Activated T-helper 1 cell treated with Interleukin-2 at 50 U/mL for 16 hours (primary cell): ENCODE measurements at places on chromosomes 5 and 9.

DNA sequence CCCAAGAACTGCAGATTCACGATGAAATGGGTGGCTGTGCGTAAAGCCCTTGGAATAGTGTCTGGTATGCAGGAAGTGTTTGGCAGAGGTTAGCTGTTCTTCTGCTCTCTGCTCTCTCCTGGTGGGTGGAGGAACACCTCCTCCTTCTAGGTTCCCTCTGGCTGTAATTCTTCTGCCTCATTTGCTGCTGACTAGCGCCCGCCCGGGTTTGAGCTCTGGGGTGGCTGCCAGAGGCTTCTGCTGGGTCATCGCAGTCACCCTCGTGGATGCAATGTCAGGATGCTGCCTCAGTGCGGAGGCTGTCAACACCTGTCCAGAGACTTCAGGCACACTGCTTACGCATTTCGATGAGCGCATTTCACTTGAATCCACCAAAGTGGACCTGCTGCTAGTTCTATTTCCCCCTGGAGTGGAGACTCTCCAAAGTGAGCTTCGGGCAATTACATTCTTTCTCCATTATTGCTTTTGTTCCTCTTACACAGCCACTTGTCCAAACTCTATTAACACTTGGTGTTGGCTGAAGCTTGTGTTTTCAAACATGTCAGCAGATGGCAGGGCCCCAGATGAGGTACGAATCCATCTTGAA lies 11.7 kb downstream of the DOCK2 start:
- DNase-seq: no peak

DNA sequence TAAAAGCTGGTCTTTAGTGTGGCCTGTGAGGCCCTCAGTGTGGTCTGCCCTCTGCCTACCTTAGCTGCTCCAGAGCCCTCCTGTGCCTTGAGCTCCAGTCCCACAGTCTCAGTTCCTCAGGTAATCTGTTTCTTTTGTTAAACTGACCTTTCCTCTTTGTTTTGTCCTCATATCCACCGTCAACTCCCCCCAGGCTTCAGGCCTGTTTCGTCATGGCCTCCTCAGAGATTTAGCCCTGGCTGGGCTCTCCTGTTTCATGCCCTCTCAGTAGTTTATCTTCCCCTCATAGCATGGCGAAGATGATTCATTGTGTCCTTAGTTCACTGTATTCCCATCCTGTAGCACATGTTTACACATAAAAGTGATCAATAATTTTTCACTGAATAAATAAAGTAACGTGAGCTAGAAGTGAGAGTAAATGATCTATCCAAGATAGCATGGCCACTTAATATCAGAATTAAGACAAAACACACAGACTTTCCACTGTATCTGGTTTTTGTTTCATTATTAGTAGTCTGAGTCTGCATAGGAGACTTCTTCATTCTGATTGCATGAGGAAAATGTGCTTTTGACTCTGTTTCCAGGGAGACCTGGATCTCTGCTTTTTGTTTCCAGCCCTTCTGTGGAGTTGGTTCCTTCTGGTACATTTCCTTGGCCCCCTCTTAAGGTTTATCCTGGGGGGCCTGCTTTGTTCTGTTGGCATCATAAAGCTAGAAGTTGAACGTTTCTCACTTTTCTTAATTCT lies 70.5 kb downstream of the SNX24 start:
- DNase-seq: no peak

DNA sequence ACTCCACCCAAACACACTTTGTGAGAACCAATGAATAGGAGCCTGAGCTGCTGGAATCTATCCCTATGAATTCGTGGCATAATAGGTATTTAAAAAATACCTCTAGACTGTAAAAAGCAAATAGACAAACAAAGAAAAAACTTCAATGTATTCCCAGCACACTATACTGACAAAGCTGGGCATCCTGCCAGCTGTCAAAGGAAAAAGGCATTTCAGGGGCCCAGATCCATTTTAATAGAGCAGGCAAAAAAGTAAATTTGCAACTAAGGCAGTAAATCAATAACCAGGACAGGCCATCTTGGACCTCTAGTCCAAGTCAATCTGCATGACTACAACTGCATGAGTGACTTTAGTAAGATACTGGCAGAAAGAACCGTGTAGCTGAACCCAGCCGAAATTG lies 25.6 kb upstream of the LARP1 start:
- no peak for DNase-seq

DNA sequence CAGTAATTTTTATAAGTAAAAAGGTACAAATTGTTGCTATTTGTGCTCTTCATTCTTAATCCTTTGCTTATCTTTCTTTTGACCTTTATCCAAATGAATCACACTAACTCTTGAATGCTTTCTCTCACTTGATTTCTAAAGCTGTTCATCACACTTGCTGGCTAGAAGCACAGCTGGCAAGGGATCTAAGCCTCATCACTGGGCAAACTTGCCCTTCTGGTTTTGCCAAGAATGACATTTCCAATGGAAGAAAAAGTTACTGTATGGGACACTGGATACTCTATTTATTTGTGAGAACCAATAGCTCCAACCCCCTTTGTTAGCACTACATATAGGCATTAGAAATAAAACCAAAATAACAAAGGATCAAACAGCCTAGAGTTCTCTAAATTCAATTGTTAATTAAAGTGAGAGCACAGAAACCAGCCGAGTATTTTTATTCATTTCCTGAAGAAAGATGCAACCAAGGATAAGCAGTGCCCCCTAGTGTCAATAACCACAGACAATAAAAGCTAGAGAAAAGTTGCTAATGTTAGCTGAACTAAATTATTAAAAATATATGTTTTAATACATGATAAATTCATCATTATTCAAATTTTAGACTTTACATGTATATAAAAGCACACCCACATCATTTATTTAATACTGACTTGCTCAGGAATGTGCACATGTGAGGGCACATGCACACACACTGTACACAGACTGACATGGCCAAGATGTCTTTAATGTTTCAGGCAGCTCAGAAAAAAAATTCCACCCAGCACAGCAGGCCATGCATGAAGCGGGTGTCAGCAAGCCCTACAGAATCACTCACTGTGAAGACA lies 59.8 kb upstream of the POU5F2 start:
- DNase-seq: no peak

- DNase-seq: no peak
Measured at GRCh38 chr9:34430843-34431437, 27.4 kb downstream of the FAM219A start.

DNA sequence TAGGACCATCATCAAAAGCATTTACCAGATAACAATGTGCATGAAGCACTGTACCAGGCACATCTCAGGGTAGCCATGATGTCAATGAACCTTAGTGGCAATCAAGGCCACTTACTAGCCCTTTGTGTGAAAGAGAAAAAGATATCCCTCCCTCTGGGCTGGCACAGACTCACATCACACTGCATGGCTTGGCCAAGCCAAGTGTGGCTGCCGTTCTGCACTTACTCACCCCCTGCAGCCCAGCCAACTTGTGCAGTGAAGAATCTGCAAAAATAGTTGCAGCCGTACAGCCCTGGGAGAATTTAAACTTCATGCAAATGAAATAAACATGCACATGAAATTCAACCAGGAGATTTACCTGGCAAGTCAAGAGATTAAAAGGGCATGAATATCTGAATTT lies 333.5 kb downstream of the DEPDC1B start:
- no peak for DNase-seq

- no peak for DNase-seq
Measured at GRCh38 chr5:31068287-31068686, 125.2 kb upstream of the CDH6 start.

DNA sequence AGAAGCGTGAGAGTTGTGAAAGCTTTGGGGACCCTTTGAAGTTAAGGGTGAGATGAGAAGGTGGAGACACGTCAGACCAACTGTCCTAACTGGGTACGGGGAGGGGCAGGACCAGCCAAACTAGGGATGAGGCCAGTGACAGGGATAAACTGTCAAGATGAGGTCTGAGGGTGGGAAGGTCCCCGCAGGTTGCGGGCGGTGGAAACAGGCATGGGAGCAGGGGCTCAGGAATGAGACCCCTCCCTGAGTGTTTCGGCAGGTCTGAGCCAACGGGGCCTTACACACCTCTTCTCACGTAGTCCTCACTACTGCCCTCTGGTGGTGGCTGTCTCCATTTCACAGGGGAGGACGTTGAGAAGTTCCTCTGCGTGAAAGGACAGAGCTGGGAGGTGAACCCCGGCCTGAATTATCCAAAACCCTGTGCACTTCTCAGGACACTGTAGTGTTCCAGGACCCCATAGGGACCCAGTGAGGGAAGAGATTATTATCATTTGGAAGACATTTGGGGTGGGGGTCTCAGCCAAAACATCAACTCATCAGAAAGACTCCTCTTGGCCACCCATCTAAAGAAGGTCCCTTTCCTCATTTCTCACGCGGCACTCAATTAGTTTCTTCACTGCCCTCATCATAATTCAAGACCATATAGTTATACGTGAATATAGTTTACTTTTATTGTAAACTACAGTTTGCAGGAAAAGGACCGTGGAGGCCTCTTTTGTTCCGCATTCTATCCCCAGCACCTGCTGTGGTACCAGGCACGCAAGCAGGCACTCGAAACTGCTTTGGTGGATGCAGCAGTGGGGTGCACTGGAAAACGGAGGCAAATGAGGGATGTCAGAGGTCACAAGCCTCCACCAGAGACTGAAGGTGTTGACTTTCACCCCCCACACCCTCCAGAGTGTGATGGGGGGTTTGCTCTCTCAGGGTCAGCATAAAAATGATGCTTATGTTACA lies 21.7 kb upstream of the NANS start:
- DNase-seq: peak; percentile 76

- peak; percentile 26 for DNase-seq
Measured at GRCh38 chr5:175657593-175658271, at the start of gene HRH2. HRH2 (plus strand) TSS chr5:175658071; CDS start chr5:175683234, 25,163 bp downstream.

DNA sequence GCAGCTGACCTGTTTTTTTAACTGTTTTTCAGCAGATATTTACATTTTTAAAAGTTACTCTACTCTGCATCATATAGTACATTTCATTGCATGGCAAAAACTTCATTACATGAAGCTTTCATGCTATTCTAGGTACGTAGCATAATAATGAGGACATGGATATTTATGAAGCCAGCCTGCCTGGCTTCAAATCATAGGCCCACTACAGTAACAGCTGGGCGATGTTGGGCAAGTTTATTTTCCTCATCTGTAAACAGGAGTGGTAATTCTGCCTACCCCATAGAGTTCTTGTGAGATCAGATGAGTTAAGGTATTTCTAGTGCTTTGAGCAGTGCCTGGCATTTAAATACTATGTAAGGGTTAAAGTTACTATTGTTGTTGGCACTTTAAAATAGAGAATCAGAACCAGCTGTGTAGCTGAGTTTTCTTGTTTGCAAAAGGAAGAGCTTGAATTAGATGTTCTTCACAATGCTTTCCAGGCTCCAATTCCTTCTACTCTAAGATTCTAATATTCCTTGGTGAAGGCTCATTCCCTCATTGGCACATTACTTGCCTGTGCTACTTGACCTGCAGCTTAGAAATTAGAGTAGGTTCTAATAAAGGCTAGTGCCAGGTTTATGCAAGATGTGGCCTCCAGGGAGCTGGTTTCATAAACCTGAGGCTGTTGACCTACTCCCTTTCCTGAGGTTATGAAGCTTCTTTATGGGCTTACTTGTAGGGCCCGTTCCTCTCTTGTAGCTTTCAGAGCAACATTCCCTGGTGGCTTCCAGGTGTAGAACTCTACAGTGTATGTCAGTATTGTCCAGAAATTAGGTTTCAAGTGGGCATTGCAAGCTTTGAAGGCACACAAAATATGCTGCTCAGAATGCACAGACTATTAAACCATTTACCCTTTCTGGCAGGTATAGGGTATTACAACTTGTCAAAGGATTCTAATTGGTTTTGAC lies 14.5 kb downstream of the ANP32B start:
- DNase-seq: no peak

DNA sequence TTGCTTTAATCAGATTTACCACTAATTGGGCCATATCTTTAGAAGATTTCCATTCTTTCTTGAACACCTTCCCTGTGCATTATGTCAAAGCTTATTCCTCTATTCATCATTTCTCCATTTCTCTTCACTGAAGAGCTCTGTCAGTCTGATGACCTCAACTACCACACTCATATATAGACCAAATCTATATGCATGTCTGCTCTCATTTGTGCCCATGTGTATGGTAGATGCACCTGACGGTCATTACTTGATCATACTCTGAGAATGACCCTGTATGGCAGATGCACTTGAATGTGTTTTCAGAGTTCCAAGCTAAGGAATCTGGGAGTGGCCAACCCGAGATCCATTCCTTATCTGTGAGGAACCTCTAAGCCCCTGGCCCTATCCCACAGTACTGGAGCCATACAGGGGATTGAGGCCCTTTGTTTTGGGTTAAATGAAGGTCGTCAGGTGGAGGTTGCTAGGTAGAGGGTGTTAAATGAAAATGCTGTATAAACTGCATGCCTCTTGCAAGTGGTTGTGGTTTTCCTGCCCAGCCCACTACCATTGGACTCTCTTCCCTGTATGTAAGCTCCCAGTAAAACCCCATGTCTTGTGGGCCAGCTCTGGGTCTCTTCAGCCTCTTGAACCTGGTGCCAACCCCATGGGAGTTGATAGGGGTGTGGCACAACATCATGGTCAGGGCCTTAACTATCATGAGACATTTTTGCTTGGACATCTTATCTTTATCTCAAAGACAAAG lies 229.5 kb downstream of the KIAA0825 start:
- DNase-seq: no peak
